CD8-positive, alpha-beta T cell (primary cell): ENCODE measurements at places on chromosomes 16 and 17.

- DNase-seq = no peak
Observed at GRCh38 chr17:82374626-82375331, 3.2 kb downstream of the UTS2R start.

DNA sequence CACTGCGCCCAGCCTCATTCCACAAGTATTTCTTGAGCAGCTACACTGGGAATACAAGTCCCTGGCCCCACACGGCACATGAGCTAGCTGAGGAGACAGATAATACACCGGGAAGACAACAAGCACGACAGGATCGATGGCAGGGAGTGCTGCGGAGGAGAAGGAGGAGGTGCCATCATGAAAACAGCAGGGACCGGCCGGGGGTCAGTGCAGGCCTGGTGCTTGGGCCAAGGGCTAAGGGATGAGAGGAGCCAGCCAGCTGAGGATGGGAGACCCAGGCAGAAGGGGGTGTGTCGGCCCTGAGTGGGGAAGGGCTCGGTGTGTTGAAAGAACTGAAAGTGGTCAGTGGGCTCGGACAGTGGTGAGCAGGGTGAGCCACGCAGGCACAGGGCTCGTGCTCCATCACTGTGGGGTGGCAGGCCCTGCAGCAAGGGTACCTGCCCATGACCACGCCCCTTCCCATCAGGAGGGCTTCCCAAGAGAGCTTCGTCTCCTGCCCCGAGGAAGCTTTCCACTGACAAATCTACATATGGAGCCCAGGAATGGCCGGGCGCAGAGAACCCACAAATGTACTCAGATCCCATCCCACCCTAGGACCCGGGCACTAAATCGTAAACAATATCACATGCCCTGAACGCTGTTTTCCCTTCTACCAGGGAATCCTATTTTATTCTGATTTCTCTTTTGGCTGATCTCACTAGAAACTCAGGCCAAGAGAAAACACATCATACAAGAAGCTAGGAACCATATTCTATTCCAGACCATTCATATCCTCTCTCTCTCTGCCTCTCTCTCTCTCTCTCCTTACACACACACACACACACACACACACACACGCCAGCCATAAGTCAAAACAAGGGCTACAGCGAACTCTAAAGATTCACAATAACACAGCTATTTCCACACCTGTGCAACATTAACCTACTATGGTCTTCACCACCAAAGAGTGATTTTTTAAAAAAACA lies 50.7 kb upstream of the TNRC6C start:
- DNase-seq = no peak

DNA sequence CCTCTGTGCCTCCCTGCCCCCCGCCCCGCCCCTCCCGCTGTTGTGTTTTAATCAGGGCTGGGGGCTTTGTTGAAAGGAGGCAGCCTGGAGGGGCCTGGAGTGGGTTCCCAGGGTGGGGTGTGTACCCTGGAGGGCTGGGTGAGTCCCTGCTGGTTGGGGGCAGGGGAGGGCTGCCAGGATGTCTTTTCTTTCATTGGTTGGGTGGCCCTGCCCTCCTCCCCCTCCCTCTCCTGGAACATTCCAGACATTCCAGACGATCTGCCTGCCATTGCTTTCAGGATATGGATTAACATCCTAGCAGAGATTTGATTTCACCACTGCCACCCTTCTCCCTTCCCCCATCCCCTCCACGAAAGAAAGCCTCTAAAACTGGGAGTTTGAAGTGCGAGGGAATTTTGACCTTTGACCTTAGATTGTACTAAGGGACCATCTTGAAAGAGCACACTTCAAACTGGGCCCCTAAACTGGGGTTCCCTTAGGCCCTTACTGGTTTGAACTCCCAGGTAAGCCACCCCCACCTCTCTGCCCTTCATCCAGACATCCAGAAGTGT lies 25.3 kb downstream of the IGF2BP1 start:
- DNase-seq = no peak

DNA sequence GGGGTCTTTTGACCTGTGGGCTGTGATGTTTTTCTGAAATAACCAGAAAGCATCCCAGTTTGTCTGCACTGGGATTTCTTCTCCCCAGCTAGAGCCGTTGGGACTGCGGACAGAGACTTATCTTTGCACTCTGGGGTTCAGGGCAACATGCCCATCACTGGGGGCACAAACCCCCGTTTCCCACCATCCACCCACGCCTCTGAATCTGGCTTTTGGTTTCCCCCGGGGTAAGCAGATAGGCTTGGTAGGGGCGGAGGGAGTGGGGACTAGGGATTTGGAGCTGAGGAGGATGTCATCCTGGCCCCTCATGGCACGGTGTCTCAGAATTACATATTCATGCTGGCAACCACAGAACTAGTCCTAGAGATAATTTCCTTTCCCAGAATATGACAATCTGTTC lies 68.6 kb downstream of the CCDC182 start:
- no peak for DNase-seq

DNA sequence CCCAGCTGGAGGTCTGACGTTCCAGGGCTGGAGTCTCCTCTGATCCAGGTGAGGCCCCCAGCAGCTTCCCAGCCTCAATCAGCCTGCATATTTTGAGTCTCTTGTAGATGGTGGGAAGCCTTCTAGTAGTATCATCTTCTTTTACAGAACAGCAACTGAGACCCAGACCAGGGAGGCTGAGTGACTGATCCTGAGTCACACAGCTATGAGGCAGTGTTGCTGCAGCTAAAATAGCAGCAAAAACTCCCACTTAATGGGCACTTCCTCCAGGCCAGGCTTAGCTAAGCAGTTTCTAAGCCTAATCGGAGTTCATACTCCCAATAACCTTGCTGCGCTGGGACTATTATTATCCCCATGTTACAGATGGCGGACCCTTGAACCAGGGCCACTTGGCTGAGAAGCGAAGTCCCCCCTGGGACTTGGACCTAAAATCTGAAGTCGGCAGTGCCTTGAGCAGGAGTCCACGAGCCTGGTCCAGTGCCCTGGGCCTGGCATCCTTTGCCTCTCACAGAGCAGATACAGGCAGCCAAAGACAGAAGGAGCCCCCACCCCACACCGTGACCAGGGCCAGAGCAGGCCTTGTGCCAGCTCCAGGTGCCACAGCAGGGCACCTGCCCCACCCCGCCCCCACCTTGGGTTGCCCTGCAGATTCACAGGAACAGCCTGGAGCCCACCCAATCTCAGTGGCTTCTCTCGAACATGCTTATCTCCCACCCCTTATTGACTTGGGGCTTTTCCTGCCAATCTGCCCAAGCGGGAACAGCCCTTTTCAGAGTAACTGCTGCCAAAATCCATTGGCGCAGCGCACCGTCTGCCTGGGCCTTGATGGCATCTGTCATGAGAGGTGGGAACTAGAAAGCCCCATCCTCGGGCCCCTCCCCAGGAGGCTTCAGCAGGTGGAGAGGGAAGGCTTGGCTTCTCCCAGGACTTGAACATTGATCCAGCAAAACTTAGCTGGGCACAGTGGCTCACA lies 65.1 kb downstream of the SOCS1 start:
- DNase-seq = no peak

DNA sequence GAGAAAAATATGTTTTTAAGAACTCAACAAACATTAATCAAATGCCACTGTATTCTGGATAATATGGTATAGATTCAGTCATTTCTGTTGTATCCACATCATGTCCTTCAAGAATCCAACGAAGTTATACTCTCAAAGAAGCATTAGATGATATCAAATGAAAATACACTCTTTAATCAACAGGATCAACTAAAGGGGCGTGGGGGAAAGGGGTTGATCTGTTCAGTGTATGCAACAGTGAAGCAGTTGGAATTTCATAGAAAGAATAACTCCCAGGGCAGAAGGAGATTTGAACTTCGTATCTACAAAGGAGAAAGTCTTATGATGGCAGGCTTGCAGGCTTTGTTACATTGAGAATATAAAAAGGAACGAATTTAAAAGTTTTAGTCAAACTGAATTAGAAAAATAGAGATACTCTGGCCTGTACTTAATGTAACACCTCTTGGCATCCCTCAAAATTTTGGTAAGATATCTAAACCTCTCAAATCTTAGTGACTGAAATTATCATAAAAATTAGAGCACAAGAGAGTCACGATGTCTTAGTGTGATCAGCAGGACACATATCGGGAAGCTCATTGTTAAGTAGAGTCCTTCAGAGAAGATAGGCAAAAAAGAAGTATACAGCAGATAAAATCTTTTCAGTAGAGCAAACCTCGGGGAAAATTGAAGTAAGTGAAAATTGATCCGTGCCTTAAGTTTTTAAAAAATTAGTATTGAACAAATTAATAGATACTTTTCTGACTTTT lies 431.4 kb downstream of the KCNJ18 start:
- no peak for DNase-seq

DNA sequence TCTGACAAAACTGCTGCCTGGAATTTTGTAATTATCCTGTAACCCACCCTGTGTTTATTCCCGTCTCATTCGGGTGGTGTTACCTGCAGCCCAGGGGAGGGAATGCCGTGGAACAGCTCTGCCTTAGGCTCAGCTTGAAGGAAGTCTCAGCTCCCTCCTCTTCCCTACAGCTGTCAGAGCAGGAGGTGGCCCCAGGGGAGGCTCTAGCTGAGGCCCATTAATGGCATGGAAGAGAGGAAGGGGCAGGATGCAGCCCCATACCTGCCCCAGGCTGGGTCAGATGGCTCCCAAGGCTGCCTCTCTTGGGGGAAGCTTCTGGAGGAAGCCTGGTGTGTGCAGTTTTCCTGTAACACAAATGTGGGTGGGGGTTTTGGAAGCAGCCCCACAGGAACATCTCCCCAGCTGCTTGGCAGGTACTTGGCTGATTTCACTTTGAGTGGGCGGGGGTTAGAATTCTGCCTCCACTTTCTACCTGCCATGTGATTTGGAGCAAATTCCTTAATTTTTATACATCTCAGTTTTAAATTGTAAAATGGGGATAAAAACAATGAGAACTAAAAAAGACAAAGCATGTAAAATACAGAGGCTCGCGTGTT lies 103.9 kb downstream of the MGAT5B start:
- no peak for DNase-seq

DNA sequence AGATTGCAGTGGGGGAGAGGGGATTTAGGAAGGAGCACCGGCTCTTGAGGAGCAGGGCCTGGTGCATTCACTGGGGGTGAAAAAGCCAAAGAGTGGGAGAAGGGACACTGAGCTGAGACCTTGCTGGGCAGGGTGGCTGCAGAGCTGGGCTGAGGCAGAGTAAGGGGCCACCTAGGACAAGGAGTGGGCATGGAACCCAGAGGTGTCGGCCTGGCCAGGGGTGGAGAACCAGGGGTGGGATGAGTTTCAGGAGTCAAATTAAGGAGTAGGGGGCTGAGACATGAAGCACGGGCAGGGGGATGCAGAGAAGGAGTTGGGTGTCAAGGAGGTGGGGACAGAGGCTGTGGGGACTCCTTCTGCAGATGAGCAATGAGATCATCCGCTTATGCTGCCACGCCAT lies 20.1 kb downstream of the DNAH2 start:
- DNase-seq = no peak

DNA sequence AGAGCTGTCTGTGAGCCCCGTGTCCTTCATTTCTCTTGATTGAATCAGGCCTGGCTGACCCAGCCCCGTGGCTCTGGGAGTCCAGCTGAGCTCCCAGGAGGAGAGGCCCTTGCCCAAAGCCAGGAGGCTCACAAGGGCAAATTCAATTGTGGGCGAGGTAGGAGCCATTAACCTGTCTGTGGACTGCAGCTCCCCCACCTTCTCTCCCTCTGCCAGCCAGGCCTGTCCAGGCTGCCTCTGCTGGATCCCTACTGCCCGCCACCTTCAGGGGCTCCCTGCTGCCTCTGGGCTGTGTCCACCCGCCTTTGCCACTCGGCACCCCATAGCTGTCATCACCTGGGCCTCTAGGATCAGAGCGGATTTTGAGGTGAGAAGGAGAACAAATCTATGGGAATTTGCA lies 61.9 kb downstream of the RTN4RL1 start:
- no peak for DNase-seq

DNA sequence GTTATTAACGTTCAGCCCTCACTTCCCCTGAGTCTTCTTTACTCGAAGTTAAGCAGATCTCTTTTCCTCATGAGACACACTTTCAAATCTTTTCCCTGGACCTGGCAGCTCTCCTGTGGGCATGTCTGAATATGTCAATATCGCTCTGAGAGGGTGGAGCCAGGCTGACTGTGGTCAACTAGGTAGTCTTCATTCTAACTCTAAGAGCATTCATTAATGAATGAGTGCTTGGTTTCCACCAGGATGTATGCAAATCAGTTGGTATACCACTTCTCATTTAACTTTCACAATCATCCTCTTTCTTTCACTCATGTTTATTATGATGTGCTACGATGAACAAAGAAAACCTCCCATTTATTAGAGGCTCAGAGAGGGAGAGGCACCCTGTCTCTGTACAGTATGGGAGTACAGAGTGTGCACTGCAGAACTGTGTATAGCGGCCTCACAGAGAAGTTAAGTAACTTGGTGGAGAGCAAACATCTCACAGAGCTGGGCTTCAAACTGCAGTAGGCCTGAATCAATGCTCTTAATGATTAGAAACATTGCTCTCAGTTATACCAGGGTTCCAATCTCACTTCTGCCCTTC lies 39.9 kb downstream of the OTOA start:
- DNase-seq = no peak

GRCh38 chr16:17222871-17223401 lies 247.8 kb downstream of the XYLT1 start:
- no peak for DNase-seq

DNA sequence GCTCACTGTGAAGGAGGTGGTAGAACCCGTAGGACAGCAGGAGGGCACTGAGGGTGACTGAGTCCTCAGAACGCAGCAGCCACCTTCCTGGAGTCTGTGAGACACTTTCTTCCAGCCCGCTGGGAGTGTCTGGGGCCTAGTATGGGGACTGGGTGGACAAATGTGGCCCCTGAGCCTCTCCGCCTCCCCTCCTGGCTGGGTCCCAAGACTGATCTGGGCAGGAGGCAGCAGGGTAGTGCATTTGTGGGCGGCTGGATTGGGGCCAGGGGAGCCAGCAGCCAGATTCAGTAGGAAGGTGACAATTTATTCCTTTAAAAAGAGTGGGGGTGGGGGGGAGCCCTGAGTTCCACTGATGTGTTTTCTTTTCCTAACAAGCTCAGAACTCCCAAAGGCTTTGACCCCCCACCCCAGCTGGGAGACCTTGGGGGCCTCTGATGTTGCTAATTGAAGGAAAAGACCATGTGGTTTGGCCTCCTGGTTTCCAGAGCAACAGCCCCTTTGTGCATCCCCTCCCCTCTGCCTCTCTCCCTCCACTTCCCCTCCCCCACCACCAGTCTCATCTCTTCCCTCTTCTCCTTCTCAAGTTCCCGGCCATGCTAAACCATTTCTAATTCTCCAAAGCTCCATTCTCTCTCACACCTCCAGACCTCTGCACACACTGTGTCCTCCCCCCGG lies 4.4 kb downstream of the CLEC19A start:
- DNase-seq = no peak
